CD4-positive, alpha-beta T cell treated with Interleukin-2 at 100 ng/mL for 4 hours (primary cell): ENCODE measurements at places on chromosomes 2 and 18.

DNA sequence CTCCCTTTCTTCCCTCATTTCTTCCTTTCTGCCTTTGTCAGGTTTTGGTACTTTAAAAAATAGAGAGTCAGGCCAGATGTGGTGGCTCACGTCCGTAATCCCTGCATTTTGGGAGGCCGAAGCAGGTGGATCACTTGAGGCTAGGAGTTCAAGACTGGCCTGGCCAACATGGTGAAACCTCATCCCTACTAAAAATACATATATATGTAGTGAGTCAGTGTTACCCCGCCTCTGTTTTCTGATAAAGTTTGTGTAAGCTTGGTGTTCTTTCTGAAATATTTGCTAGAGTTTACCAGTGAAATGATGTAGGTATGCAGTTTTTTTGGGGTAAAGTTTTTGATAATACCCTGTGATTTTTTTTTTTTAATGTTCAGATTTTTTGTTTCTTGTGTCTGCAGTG, 58.8 kb downstream of the DGKD start:
- no peak for DNase-seq

DNA sequence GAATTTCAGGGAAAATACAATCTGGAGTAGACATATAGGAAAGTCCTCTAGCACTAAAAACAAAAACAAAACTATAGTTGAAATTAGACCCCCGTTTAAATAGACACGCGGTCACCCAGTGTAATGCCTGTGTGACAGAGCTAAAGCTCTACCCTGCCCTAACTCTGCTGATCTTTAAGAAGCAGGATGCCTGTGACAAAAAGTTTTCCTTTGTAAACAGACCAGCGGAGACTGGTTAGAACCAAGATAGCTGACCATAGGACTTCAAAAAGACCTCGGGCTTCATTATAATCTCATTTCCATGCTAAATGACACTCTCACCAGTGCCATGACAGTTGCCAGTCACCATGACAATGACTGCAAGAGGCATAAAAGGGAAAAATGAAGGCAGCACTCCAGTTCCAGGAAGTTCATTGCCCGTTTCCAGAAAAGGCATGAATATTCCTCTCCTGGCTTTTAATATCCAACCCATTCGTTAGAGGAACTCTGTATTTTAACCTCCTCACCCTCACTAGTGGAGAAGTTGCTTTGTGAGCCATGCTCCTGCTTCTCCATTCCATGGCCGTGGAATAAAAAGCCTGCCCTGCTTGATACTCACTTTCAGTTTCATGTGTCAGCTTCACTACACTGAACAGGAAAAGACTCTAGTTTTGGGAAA, 157.2 kb upstream of the COPS8 start:
- DNase-seq = no peak

- no peak for DNase-seq
These were observed 182.1 kb downstream of the ETAA1 start for GRCh38 chr2:67579216-67579615.

DNA sequence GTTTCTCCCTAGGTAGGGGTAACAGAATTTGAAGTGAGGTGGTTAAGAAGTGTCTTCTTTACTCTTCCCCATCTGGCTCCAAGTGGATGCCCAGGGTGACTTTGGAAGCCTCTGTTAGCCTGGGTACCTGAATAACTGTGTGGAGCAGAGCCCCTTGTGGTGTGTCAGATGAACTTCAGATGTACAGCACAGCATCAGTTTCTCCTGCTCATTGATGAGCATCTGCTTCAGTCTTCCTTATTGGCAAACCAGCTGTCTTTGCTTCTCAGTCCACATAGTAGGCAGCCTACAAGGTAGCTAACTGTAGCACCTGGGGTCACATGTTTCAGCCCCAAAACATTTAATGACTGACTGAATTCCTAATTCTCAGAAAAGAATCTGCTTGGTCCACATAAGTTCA, 56.2 kb upstream of the ATP8B1 start:
- no peak for DNase-seq

DNA sequence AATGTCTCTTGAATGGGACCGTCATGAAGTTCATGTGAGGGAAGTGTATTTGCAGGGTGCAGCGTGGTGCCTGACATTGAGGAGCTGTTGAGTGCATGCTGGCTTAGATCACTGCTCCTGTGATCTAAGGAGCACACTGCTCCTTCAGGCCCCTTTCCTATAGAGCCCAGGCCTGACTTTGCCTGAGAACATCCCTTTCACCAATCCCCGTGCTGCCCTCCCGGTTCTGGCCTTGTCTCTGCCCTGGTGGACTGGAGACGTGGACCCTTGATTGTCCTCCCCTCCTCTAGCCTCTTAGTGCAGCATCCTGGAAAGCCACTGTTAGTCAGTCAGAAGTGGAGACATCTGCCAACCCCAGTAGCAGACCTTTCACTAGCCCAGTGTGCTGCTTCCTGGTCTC, 323.6 kb upstream of the HS6ST1 start:
- no peak for DNase-seq

DNA sequence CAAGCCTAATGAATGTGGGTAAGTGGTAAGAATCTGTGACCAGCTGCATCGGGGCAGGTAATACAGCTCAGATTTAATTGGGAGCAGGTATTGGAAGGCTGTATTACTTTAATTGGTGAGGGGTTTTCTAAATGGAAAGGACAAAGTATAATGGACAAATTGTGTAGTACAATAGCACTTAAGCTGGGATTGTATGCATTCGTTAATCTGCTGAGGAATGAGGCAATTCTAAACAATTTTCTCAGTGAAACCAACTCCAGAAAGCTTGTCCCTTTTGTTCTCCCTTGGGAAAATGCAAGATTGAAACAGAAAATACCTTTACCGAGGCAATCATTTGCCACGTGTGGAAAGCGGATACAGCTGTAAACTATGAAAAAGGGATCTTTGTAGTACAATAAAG, 801.6 kb upstream of the POU3F3 start:
- DNase-seq = no peak

DNA sequence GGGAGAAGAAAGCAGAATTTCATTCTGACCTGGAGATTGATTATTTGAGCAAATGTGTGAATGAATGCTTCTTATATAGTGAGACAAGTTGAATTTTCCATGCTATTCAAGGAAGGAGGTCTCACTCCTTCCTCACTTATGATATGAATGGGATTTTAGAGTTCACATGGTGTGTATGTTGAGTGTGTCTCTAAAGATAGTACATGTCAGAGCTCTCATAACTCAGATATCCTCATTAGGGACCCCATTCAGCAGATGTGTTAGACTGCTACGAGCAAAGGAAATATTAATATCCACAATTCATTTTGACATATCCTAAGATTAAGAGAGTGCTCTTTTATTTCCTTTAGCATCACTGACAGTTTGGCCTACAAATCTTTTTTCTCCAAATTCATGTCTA, 368.5 kb downstream of the ARHGAP15 start:
- no peak for DNase-seq

DNA sequence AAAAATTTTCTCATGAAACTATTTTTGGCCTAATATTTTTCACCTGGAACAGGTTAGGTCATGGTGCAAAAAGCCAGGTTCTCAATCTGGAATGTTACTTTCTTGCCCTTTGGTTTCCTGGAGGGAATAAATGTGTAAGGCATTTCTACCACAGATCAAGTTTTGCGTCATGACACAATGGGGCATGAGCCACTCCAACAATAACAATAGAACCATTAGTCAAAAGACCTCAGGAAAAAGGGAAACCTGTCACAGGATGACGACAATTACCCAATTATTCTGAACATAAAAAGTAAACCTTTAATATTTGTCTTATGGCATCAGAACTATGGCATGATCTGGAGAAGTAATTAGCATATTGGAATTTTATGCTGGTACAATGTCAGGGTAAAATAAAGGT, 88.2 kb upstream of the HNRNPA3 start:
- DNase-seq = no peak

GRCh38 chr2:121329786-121330185, 44.8 kb upstream of the TFCP2L1 start:
- DNase-seq = no peak

- DNase-seq = no peak
These were observed 522 bp upstream of the ZNF407 start for GRCh38 chr18:74597034-74597661.

GRCh38 chr2:232438091-232438490, 17.9 kb upstream of the ALPI start:
- DNase-seq = no peak

DNA sequence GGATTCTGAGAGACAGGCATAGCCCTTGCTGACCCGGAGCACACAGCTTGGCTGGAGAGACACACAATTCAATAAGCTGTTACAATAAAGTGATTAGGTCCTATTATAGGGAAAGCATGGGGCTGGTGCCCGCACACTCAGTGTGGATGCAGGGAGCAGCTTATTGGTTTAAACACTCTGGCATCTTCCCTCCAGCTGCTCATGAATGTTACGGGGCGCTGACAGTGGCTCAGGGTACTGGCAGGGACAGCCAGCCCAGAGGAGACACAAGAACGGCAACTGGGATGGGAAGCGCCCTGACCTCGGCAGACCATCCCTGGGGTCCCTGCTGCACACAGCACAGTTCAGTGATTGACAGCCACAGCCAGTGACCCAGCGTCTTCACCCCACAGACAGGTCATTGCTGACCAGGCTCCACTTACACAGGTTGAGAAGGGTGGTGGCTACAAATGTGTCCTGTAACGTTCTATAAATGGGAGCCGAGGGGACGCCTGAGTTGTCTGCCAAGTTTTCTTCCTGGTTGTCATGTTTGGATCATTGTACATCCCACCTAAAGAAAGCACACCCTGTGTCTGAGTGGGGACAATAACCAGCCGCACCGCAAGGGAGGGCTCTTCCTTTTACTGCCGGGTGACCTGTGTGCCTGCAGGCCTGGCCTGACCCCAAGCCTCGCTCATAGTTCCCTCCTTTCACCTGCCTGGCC, 60.3 kb downstream of the SH3BP4 start:
- no peak for DNase-seq

DNA sequence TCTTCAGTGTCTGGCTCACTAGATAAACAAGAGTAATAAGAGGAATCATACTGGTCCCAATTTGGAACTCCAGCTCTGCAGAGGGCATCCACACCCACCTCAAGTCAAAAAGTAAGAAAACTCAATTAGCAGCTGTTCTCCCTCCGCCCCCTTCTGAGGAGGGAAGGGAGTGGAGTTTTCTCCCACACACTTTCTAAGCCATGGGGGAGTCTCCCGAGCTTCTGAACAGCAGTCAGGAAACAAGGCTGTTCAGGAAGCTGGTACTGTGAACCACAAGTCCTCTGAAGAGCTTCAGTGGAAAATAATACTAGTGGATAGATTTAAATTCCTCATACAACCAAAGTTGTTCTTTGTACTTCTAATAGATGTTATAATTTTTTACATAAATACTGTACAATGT, 32.9 kb upstream of the SPTBN1 start:
- no peak for DNase-seq

DNA sequence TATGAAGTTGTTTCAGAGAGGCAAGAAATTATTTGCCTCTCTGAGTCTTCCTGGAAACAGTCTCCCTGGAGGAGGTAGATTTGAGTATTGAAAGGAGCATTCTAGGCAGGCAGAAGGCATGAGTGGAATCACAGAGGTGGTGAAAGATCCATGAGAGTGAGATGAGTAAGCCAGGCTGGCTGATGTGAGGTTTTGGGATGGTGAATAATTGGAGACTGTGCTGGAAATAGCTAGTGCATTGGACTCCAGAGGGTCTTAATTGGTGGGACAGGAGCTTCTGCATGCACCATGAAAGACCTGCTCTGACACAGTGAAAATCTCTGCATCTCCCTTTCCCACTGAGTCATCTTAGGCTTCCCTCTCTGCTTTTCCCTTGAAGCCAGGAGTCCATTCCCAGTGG, 46.3 kb downstream of the CDC42EP3 start:
- no peak for DNase-seq

- peak; percentile 88 for DNase-seq
These were observed 135.8 kb downstream of the HDAC4 start for GRCh38 chr2:239264838-239265651.

DNA sequence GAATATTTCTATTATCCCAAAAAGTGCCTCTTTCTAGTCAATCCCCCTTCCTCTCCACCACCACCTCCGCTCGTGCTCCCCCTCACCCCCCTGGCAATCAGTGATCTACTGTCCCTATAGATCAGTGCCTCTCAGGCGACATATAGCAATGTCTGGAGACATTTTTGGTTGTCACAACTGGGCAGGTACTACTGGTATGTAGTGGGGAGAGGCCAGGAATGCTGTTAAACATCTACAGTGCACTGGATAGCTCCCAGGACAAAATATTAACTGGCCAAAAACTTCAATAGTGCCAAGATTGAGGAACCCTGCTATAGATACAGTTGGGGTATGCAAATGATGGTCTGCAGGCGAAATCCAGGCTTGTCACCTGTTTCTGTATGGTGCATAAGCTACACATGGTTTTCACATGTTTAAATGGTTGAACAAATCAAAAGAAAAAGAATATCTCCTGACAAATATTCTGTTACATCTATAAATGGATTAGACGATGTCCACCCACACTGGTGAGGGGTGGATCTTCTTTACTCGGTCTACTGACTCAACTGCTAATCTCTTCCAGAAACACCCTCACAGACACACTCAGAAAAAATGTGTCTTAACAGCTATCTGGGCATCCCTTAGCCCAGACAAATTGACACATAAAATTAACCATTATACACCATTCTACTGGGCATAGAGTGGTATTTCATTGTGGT, 25.5 kb downstream of the DPYSL5 start:
- DNase-seq = no peak

DNA sequence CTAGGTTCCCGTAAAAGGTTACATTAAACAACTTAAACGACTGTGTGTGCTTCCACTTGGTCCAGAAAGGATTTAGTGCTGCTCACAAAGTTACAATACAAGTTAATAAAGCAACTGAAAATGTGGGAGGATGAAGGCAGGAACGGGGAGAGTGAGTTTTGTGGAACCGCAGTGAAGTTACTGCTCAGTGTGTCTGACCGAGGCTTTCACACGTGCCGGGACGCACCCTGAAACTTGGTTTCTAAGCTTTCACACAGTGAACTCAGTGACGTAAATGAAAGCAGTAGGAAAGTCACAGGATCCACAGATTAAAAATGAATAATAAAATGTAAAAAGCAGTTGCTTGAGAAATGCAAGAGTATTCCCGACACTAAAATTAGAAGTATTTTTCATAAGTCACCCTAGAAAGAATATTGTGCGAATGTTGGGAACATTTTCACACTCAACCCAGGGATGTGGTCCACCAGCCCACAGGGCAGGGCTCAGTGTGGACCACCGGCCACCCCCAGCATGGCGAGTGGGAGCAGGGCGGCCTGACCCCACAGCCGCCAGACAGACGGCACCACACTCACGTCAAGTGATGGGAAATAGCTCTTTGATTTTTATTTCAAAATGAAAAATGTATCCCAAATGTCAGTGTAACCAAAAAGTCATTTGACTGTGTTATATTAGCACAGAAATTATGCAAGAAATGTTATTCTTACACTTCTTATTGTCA, 32.6 kb upstream of the CHMP1B start:
- peak; percentile 4 for DNase-seq

- DNase-seq = no peak
These were observed 28.2 kb upstream of the GATA6 start for GRCh38 chr18:22141211-22141610.
